ENCODE measurements at places on chromosomes 7 and 10.
A peak's percentile ranks its signal among the peaks of the same experiment; 100 is the strongest.

- no peak for DNase-seq
These were observed 132.4 kb downstream of the TSPAN12 start for GRCh38 chr7:120725376-120726039.

DNA sequence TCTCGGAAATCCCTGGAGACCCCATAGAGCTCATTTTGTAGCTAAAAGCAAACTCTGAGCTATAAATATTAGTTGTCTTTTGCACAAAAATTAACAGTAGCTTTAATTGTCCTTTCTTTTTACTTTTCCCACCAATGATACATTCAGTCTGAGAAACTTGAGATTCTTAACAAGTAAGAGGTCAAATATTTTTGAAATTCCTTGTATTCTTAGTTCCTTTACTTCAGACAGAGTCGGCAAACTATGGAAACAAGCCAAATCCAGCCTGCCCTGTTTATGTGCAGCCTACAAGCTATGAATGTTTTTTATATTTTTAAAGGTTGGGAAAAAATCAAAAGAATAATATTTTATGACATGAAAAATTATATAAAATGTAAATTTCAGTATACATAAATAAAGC is 146.6 kb downstream of the CTNNA3 start:
- no peak for DNase-seq

GRCh38 chr7:32887395-32887794 is 4.2 kb downstream of the KBTBD2 start:
- no peak for DNase-seq

- peak; percentile 66 for DNase-seq
These were observed at the start of gene IRF5 for GRCh38 chr7:128937647-128938543. TSS of gene IRF5 (plus strand) at chr7:128937927. CDS start at chr7:128942082, 4,155 bp downstream.

DNA sequence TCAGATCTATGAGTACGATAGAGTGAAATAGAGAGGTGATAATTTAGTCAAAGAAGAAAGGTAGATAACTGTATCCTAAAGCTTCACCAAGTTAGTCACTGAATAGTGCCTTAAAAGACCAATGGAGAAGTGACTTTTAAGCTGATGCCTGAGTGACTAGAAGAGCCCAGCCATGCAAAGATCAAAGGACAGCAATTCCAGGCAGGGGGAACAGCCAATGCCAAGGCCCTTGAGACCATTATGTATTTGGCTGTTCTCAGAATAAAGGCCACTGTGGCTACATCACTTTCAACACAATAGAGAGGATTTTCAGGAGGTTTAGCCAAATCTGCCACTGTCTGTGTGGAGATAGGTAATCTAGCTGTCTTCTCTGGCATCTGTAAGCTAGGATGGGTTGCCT is 17.8 kb downstream of the HDAC9 start:
- no peak for DNase-seq

- DNase-seq, result no peak
These were observed 83.7 kb downstream of the EPC1 start for GRCh38 chr10:32263300-32263699.

GRCh38 chr7:145978769-145979168 is 137.8 kb upstream of the CNTNAP2 start:
- DNase-seq, result no peak

- DNase-seq, result no peak
These were observed 43.4 kb downstream of the BPGM start for GRCh38 chr7:134690016-134690415.

DNA sequence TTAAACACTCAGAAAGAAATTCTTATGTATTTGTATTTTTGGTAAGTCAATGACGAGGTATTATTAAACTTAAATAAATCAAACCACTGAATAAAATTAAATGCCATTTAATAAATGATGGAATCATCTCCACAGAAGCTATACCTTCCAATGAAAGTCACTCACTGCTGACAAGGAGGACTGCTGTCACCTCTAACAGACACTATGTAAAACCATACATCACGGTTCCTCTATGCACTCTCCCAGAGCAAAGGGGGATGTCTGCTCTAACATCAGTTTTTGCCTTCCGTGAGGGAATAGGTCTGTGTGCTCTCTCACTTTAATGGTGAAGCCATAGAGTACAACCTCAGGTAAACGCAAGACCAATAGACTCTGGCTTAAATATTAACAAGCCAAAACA is 99.7 kb upstream of the DDC start:
- no peak for DNase-seq

GRCh38 chr7:131483586-131483985 is 72.8 kb downstream of the PODXL start:
- DNase-seq, result no peak

GRCh38 chr10:43214071-43214955 is 52.6 kb downstream of the RASGEF1A start:
- DNase-seq, result no peak

GRCh38 chr7:1400371-1400770 is 58.9 kb downstream of the MICALL2 start:
- no peak for DNase-seq

- no peak for DNase-seq
These were observed 287.3 kb downstream of the FZD1 start for GRCh38 chr7:91551377-91552175.

DNA sequence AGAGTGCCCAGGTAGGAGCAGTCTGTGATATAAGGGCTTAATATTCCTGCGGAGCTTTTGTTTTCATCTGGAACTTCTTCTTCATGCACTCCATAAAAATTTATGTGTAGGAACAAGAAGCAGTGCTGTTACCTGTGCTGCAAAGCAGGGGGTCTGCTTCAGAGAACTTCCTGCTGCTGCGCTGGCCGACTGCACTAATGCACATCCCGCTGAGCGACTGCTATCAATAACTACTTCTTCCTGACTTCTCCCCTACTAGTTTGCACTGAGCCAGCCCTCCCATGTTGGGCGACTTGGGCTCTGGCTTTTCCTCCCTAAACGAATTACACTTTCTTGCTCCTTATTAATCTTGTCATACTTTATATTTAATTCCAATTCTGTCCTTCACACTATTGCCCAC is 150.3 kb downstream of the NEBL start:
- no peak for DNase-seq

- no peak for DNase-seq
These were observed 13.1 kb upstream of the CFAP46 start for GRCh38 chr10:132955479-132955878.

DNA sequence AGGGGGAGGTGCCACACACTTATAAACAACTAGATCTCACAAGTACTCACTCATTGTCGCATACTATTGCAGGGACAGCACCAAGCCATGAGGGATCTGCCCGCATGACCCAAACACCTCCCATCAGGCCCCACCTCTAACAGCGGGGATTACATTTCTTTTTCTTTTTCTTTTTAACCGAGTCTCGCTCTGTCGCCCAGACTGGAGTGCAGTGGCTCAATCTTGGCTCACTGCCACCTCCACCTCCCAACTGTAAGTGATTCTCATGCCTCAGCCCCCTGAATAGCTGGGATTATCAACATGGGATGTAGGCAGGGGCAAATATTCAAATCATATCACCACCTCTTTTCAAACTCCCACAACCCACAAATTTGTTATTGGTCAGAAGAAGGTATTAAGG is 76.7 kb downstream of the SKAP2 start:
- no peak for DNase-seq

- DNase-seq, result no peak
These were observed 262.1 kb downstream of the ATRNL1 start for GRCh38 chr10:115355162-115355760.

GRCh38 chr10:77936697-77937567 is 10.4 kb upstream of the DLG5 start:
- DNase-seq, result no peak

DNA sequence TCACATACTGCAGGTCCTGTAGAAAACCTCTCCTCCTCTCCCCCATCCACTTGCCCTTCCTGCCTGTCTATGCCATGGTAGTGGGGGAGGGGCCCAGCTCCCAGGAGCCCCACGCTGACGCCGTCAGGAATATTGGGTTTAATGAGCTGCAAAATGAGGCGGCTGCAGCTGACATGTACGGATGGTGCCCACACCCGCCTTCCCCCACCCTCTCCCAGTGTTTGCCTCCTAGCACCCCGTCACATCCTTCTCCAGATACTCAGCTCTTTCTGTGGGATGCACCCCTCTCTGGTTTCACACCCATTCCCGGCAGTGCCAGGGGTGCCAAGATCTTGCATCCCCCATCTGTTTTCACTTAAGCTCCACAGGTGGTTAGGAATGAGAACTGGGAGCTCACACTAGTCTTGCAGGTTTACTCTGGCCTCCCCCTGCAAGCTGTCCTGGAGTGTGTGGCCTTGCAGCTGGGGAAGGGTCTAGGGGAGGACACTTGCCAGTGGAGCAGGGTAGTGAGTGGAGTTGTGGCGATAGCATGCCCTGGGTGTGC is 26.1 kb downstream of the GBX1 start:
- DNase-seq, result no peak

DNA sequence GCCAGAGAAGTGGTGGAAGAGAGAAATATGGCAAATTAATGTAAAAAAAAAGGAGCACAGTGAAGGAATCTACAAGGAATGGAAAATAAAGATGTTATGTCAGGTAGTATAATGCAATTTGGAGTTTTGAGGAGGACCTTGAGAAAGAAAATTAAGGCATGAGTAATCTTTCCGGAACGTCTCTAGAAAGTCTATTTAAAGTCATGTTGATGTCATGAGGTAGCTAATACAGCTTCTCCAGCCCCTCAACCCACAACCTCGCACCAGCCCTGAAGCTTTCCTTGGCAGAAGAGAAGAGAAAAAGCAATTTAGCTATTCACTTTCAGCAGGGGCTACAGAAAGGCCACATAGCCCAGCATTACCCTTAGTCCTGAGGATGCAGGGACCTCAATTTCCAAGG is 22.5 kb downstream of the TRDMT1 start:
- no peak for DNase-seq

- DNase-seq, result no peak
These were observed 65.7 kb downstream of the AOAH start for GRCh38 chr7:36658335-36659171.

DNA sequence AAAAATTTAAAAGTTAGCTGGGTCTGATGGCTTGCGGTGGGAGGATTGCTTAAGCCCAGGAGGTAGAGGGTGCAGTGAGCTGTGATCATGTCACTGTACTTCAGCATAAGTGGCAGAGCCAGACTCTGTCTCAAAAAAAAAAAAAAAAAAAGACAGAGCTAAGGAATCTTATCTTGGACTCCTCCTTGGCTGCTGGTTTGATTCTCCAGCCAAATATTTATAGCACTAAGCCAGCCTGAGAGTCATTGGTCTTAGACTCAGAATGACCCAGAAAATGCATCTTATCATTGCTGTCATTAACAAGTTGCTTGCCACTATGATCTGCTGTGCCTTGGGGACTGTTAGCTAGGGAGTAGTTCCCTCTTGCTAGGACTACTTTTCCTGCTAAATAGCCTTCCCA is 164.7 kb downstream of the GNAT3 start:
- DNase-seq, result no peak

- DNase-seq, result no peak
These were observed 14.6 kb downstream of the STX1A start for GRCh38 chr7:73704640-73705550.

GRCh38 chr7:108613147-108613948 is 43.7 kb downstream of the DNAJB9 start:
- no peak for DNase-seq

GRCh38 chr10:124996127-124996853 is 54.4 kb downstream of the ZRANB1 start:
- peak; percentile 50 for DNase-seq

DNA sequence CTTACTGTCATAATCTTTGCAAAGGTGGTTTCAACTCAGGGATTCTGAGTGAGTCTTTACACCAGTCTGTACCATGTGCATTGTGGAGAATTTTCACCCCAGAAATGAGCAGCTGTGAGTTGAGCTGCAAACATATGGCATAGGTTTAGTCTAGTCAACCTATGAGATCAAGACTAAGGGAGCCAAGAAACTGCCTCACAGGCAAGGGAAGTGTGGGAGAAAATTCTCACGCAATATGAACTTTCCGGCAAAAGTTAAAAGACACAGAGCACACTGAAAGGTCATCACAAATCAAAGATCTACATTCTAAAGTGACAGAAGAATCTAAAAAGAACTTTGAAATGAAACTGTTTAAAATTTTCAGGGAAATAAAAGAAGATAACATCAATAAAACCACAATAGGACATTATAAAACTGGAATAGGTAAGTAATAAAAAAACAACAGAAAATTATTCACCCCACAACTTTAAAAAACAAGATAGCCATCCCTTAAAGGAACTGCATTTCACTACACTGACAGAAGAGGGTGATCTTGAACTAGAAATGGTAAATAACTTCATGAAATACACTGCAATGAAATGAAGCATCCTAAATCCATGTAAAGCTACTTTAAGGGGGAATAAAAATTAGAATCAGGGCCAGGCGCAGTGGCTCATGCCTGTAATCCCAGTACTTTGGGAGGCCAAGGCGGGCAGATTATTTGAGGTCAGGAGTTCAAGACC is 63.5 kb downstream of the LGI1 start:
- no peak for DNase-seq

DNA sequence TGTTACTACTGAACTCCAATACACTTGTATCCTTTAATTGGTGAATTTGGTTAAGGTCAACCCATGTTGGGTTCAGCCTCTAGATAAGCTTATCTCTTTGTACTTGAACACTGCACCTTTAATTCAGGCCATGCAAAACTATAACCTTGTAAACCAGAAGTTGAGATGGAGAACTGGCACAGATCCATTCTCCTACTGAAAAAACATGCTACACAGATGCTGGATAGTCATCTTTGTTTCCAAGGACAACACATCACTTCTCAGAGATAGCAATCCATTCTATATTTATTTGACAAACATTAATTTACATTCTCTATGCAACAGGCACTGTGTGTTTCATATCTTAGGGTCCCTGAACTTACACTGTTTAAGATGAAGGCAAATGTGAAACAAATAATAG is 2.9 kb upstream of the CDK14 start:
- no peak for DNase-seq

DNA sequence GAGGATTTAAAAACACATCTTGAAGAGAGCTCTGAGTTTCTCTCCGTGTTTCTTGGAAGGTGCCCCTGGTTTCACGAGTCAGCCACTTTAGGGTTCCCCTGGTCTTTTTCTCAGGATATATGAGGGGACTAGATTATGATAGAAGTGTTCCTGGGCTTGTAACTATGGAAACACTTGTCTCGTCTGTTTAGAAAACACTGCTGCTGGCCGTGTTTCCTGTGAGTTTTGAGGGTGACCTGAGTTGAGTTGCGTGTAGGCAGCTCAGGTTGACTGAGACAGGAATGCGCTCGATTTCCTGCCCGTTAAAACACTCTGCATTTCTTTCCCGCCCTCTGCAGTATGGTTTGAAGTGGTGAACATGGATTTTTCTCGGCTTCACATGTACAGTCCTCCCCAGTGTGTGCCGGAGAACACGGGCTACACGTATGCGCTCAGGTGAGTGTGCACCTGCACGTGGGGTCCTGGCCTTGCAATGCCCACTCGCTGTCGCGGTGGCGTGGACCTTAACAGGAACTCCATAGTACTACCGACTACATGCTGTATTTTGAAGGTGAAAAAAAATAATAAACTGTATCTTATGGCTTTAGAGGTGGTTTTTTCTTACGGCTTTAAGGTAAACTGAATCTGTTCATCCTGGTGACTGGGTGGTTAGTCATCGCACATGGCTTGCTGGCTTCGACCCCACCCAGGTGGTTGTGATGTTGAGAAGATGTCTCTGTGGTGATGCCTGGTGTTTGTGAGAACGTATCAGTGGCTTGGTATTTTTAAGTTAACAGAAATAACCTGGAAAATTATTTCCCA is at the start of gene SUN1:
TSS of gene SUN1 (plus strand) at position 310 of the 801 bp plus-strand sequence. CDS start at position 359, 49 bp downstream.
- DNase-seq, result peak; percentile 74

GRCh38 chr7:80844916-80845315 is 73.9 kb downstream of the SEMA3C start:
- no peak for DNase-seq
